ENCODE measurements at places on chromosomes 5 and 9. TPM values are rescaled to one million over a fixed set of nuclear protein-coding genes. Genes with fewer than 3 reads are reported as not detected.

- DNase-seq = no peak
Measured at GRCh38 chr5:180865981-180866695, 5.1 kb upstream of the ZFP62 start.

ADRA1B gene
- total RNA-seq = 1.1 TPM

DNA sequence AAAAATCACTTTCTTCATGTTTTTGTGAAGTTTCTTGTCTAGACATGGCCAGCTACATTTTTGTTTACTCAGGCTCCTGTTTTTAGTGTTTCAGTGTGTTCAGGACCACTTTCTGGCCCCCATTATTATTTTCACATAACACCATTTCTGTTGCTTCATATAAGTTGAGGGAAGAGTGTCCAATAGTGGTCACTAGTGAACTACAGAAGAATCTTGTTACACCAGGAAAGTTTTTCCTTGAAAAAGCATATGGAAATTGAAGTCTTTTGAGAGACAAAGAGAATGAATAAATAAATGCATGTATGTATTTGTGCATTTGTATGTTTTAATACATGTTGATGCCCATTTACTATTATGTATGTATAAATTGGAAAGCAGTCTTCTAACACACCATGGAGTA is 3.8 kb downstream of the ADAMTSL1 start:
- no peak for DNase-seq

DNA sequence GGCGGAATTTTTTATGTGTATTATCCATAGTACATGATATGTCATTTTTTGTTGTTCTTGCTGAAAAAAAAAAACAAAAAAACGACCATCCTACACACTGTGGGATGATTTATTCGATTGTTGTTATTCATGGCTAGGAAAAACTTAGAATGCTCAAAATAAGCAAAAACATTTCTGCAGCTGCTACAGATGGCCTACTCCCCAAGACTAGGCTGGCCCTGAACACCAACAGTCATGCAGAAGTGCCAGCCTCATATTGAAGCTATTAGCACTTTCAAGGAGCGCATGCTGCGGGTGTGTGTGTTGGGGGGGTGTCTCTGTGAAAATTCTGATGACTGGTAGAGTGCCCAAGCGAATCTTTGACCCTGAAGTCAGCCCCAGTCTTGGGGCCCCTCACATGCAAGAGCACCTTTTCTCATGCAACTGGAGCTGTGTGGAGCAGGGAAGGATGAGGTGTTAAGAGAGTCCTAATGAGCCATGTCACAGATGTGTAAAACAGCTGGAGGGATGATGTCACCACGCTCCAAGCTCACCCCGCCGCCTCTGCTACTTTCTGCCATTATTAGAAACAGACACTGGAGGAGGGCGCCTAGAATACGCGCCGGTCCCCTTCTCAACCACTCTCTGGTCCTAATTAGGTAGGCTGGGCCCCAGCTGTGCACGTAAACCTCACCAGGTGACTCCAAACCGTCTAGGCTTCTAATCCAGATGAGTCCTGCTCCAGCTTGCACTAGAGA is 61.0 kb upstream of the SMIM23 start:
- DNase-seq = no peak

DNA sequence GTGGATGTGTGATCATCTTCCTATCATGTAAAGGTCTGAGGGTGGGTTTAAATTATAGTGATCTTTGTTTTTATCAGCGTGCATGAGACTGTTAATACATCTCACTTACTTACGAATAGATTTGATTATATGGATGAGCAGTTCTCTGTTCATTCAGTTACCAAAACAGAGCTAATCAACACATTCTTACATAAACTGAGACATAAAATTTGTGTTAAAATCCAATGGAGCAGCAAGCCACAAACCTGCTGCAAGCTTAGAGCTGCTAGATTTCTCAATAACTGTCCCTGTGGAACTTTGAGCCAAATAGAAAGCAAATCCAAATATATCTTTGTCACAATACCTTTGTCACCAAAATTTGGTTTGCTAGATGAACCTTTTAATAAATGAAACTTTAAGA is 50.1 kb downstream of the NUDT12 start:
- no peak for DNase-seq

SLC46A2 gene
- not detected for total RNA-seq

DNA sequence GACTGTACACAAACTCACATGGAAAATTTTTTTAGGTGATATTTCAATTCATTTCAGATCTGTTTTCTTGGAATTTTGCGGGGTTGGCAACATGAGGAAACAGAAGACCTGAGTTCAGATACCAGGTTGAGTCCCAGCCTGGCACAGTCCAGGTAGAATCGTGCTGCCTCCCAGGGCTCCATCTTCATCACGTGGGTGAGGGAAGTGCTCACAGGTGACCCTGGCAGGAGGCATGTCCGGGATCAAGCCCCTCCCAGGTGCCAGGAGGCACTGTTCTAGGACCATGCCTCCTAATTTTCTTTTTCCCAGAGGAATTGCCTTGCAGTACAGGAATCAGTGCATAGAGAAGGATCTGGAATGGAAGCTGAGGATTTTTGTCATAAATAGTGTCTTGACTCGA is 318.3 kb upstream of the IRX4 start:
- no peak for DNase-seq

TLE1 gene
- 34.3 TPM for total RNA-seq

GRCh38 chr5:59709846-59710245 is 183.7 kb downstream of the PDE4D start:
- DNase-seq = peak; percentile 38

HMMR gene
- 71.2 TPM for total RNA-seq

SPINK13 gene
- not detected for total RNA-seq

SH2D3C gene
- not detected for total RNA-seq

SPATA9 gene
- not detected for total RNA-seq

GRCh38 chr5:73393611-73394489 is 54.7 kb downstream of the FOXD1 start:
- DNase-seq = peak; percentile 67

DOLK gene
- total RNA-seq = 23.4 TPM

DNA sequence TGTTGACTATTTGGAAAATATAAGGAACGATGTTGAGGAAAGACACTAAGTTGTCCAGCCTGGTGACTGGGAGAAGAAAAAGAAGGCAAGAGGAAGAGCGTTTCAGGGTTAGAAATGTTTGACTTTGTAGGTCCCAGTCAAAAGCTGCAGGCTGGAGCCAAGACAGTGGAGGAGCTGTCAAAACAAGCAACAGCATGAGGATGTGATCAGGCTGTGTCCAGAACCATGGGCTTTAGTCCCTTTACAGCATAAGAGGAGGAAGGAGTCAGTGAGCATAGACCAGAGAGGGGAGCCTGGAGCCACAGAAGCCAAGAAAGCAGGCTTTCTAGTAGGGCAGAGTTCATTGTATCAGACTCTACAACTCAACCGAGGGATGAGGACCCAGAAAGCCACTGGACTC is 658.5 kb downstream of the BNC2 start:
- no peak for DNase-seq

ALDH7A1 gene
- total RNA-seq = 25.0 TPM

DNA sequence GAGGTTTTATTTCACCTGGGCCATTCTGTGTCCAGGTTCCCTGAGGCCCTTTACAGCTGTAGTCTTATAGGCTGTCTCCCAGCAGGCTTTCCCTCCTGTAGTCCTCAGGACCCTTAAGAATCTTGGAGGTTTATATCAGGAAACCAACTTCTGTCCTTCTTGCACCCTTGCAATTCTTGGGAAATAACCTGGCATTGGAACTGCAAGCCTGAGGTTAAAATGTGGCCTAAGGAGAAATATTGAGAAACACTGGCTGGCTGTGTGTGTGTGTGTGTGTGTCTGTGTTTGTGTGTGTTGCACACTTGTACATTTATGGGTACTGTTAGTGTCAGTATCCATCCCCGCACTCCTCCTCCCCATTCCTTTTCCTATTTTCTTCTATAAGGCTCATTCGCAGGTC is 168.9 kb downstream of the PAPPA start:
- no peak for DNase-seq

GRCh38 chr9:96152550-96152949 is 149.4 kb downstream of the HSD17B3 start:
- DNase-seq = no peak

DNA sequence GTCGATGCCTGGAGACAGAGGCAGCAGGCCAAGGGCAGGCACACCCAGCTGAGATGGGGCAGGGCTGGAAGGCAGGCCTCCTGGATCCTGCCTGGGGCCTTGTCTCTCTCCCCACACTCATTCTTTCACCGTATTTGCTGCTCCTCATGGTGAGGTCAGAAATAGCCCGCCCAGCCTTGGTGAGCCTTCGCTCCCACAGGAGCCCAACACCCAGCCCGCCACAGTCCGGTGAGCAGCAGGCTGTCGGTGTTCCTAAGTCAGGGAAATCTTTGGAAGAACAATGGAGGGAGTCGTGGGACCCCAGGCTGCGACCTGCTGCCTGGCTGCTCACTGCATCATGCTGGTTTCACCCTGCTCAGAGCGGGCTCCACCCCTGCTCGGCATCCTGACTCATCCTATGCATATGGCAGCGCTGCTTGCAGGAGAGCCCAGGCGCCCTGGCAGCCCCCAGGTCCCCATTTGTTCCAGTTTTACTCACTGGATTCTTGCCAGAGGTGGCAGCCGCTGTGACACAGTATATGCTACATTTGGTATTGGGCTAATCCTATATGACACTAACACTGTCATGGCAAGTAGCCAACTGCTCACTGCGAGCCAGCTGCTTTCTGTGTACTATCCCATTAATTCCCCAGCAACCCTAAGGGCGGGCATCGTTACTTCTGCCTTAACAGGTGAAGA is 53.2 kb upstream of the NCS1 start:
- no peak for DNase-seq

ZNF658 gene
- total RNA-seq = 2.6 TPM

RICTOR gene
- total RNA-seq = 8.2 TPM

ASPN gene
- not detected for total RNA-seq

GRCh38 chr5:54601411-54602230 is 84.1 kb downstream of the SNX18 start:
- no peak for DNase-seq

- DNase-seq = no peak
Measured at GRCh38 chr9:107394264-107394663, 95.3 kb downstream of the KLF4 start.

DNA sequence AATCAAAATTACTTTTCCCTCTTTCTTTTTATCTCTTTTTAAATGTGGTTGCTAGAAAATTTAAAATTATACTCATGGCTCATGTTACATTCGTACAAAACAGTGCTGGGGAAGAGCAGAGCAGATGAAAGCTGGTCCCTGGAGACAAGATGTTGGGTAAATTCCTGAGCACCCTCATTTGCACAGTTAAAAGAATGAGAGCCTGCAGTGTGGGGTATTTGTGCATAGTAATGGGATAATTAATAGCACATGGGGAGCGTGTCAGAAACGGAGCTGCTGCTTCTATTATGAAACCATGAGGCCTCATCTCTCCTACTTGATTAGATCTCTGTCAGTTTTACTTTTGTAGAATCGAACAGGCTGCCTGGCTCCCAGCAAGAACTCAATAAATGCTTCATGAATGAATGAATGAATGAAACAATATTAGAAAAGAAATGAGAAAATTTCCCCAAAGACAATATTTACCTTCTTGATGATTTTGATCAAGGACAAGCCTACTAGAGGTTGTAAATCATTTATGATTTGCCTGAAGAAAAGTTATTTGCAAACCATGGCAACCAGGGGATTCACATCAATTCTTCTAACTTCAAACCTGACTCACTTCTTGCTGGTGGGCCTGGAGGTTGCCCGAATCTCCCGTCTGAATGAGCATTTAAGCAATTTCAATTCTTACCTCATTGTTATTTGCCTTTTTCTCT is 177.2 kb upstream of the TUT7 start:
- no peak for DNase-seq

MAMDC4 gene
- 7.4 TPM for total RNA-seq

DNA sequence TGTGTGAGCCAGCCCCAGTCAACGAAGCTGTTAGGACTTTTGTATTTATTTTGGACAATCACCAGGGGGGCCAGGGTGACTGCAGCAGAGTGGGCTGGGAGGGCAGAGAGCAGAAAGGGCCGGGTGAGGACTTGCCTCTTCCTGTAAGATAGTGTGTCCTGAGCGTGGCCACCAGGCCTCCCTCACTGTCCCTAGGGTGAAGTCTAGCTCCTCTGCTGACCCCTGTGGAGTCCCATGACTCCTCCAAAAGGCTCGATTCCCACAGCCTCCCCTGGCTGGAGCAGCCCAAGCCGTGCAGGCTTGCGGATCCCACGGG is 147.8 kb downstream of the RXRA start:
- no peak for DNase-seq

OR1Q1 gene
- not detected for total RNA-seq

DNA sequence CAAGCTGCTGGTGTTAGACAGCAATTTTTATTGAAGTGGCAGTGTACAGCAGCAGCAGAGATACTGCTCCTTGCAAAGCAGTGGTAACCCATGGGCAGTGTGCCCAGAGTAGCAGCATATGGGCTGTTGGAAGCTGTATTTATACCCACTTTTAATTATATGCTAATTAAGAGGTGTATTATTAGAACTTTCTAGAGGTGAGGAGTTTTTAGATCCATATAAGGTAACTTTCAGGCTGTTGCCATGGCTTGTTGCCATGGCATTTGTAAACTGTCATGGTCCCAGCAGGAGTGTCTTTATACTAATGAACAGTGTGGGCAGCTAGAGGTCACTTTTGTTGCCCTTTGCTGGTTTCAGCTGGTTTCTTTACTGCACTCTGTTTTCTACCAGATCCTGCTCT is 3.7 kb upstream of the PJA2 start:
- no peak for DNase-seq

ANGPTL2 gene
- total RNA-seq = 5.0 TPM

- DNase-seq = no peak
Measured at GRCh38 chr9:394347-395052, 179.8 kb downstream of the DOCK8 start.

- no peak for DNase-seq
Measured at GRCh38 chr9:117368684-117369230, 46.1 kb downstream of the ASTN2 start.

- no peak for DNase-seq
Measured at GRCh38 chr5:96094904-96095303, 133.3 kb upstream of the ELL2 start.

ZNF366 gene
- not detected for total RNA-seq

SPATA31C1 gene
- total RNA-seq = not detected

OR1J2 gene
- 0.17 TPM for total RNA-seq

- DNase-seq = peak; percentile 54
Measured at GRCh38 chr5:13325765-13326164, 618.7 kb downstream of the DNAH5 start.

CTNND2 gene
- 0.18 TPM for total RNA-seq

CDX1 gene
- total RNA-seq = not detected

DNA sequence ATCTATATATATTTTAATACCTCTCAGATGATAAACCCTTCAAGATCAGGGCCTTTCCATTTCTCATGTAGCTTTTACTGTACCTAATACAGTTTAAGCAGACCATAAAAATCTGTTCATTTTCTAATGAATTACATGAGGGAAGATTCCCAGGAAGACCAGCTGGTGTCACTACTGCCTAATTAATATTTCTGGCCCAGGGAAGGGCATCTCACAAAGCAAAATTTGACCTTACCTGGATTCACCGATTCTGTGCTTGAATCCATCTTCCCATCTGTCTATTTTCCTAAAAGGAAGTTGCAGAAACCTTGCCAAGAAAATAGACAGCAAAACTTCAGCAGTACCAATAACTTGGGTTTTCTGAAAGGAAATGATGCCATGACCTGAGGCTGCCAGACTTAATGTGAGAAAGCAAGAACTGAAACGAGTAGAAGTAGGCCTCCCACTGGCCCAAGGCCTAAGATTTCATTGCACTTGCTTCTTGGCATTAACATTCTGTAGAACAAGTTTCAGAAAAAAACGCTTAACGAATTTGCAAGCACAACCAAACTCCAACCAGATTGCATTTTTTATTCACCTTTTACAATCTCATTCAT is 83.0 kb upstream of the GLIS3 start:
- no peak for DNase-seq
